CD4-positive, alpha-beta T cell treated with Interleukin-2 at 100 ng/mL for 4 hours (primary cell): ENCODE measurements at places on chromosomes 7 and 10.

GRCh38 chr10:18500576-18500975, 150.8 kb downstream of the NSUN6 start:
- DNase-seq: no peak

DNA sequence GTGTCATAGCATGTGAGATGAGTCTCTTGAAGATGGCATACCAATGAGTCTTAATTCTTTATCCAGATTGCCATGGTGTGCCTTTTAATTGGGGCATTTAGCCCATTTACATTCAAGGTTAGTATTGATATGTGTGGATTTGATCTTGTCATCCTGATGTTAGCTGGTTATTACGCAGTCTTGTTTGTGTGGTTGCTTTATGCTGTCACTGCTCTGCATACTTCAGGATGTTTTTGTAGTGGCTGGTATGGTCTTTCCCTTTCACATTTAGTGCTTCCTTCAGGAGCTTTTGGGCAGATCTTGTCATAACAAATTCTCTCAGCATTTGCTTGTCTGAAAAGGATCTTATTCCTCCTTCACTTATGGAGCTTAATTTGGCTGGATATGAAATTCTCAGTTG, 16.5 kb downstream of the FAM25A start:
- no peak for DNase-seq

GRCh38 chr7:151694828-151695580, 175.3 kb upstream of the RHEB start:
- no peak for DNase-seq

DNA sequence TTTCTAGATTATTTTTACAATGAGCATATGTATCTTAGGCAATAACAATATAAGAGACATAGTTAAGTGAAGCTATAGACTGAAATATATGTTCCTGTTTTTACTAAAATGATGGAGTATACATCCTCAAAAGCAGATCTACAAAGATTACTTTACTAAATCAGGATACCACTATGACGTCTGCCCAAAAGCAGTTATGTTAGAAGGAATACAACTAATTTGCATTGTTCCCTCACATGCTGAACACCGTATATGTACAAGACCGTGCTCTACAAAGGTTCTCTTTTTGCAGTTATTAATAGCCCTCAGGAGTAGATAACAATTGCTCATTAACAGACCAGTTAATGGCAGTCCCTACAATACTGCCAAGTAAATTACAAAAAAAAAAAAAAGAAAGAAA, 137.5 kb downstream of the CD36 start:
- DNase-seq: no peak

- no peak for DNase-seq
Measured at GRCh38 chr7:72213081-72213480, 199.1 kb downstream of the CALN1 start.

GRCh38 chr7:81111781-81112540, 193.1 kb upstream of the SEMA3C start:
- DNase-seq: no peak

- no peak for DNase-seq
Measured at GRCh38 chr7:2821161-2821841, 22.8 kb downstream of the GNA12 start.

- DNase-seq: no peak
Measured at GRCh38 chr10:5525561-5526341, 990 bp downstream of the CALML3 start.

DNA sequence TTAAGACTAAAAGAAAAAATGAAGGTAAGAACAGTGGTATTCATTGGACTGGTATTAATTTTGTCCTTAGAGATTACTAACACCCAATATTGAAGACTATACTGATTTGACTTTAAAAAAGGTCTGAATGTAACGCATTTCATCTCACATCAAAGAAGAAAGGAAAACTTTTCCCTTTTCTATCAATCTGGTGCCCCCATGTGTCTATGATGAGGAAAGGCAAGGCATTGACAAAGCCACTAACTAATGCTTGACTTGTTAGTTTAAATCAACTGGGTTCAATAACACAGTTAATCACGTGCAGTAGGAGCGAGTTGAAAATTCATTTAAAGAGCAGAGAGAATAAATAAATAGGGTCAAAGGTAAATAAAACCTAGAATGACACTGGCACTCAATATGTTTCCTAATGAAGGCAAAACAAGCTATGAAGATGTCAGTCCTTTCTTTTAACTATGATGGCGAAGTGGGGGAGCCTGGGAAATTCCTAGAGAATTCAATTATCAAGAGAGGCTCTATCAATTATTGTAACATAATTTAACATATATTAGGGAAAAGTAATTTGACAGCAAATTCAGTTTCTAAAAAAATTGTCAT, 180.9 kb downstream of the ANK3 start:
- peak; percentile 7 for DNase-seq

DNA sequence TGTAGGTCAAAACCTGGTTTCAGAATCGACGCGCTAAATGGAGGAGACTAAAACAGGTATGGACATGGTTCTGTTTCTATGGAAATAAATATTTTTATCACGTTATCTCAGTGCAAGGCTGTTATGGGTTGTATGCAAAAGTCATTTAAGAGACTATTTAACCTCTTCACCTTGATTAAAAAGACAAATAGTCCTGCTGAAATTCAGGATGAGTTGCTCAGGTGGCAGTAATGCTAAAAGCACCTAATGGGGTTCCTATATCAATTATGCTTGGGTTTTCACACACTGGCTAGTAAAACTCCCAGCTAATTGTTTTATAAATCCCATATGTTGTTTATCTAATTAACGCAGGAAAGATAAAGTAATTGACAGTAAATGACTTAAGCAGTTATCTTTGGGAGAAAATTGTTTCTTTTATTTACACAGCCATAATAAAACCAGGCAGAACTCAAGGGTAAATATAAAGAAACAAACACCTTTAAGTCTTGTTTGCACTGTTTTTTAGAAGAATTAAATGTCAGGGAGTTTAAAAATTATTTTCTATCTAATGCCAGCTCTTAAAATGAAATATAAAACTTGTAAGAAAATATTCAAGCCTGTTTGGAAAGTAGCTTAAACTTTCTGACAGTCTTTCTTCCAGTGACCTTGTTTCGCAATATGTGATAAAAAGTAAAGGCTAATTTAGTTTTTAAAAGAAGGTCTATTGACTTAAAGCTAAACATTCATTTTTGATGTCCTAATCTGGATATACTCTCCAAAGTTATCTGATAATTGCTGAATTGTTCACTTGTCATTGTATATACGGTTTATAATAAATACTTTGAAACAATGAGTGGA, 3.2 kb downstream of the HHEX start:
- no peak for DNase-seq

DNA sequence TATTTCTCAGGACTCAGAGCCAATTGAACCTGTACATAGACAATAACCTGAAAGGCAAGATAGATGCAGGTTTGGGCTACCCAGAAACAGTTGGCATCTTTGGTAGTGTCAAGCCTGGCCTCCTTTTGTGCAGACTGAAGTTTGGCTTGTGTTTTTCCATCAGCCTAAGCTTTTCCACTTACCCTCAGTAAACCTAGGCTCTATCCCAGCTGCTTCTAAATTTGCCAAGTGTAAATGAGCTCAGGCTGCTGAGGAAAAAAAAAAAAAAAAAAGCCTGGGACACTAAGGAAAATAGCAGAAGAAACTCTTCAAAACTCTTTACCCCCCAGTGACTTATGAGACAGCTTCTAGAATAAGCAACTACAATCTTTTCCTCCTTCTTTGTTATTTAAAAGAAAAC, 316.3 kb upstream of the SORCS1 start:
- DNase-seq: no peak

GRCh38 chr10:43156590-43157341, 18.5 kb downstream of the CSGALNACT2 start:
- DNase-seq: no peak

- no peak for DNase-seq
Measured at GRCh38 chr7:47553309-47553708, 28.6 kb downstream of the TNS3 start.

GRCh38 chr7:80478683-80479082, 33.2 kb downstream of the GNAT3 start:
- no peak for DNase-seq

DNA sequence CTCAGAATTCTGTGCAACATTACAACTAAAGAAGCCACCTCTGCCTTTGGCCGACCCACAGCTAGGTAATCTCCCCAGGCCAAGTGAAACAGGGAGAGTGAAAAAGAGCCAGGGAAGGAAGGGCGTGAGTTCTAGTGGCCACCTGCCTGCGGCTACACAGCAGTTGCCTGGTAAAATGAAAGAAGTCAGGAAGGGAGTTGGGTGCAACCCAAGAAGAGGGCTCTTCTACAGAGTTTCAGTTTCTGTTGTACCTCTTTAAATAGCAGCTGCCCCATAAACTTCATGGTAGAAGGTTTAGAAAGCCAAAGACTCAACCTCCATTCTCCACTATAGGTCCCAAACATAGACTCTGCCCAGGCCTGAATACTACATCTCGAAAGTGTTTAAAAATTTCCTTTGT, 76.2 kb upstream of the TMEM168 start:
- no peak for DNase-seq

GRCh38 chr10:48627984-48628609, 23.2 kb upstream of the ARHGAP22 start:
- no peak for DNase-seq

DNA sequence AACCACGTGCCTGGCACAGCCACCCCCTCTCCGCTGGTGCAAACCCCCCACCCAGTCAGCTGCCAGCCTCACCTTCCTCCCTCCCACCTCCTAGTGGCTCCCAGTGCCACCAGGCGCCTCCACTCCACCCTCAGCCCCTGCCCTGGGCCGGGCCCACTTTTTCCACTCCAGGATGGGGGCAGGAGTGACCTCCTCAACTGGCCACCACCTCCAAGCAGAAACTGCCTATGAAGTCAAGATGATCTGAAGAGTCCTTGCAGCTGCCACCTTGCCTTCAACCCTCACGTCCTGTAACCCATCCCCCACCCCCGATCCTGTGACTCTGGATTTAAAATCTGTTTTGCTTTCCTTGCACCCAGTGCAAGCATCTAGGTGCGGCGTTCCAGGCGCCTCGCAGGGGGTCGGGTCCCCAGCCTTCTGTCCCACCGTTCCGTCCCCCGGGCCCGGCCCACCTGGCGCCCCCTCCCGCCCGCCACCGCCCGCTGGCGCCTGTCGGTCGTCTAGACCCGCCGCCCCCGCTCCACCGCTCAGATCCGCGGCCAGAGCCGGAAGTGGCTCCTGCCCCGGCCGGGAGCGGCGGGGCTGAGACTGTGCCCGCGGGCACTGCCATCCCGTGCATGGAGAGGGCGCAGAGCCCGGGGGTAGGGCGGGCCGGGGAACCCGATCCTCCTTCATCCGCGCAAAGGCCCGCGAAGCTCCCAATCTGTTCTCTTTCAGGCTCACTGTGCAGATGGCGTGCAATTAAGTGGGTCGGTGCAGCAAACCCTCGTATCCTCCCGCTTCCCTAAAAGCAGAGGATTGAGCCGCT, 51.2 kb upstream of the GTF2I start:
- DNase-seq: peak; percentile 20

DNA sequence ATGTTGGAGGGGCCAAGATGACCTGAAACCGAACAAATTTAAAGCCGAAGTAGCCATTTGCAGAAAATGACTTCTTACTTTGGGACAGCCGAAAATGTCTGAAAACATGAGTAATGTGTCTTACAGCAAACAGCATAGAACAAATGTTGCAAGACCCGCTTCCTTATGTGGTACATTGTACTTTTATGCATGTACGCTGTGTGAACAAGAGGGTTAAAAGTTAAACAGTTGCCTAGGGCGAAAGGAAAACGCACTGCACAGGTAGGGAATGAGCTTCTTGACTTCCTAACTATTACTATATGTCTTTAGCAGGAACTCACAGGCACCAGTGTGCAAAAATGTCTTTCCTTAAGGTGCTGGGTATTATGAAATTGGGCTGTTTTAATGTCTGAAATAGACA, 303.5 kb upstream of the MGMT start:
- no peak for DNase-seq

GRCh38 chr10:92830478-92831389, 17.6 kb upstream of the EXOC6 start:
- DNase-seq: peak; percentile 2

DNA sequence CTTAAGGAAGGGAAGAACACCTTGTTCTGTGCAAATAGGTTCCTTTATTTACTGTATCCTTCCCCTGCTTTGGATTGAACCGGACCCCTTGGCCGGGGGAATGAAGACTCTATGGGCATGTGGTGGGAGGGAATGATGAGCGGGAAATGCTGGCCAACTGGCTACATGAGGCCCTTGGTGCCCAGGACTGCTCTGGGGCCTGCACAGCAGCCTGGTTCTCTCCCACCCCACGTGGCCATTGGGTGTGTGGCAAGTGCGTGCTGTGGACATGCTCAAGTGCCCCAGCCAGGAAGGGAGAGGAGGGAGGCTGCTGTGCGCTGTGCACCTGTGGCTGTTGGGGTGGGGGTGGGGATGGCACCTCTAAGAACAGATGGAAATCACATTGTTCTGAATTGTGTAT, 917.0 kb upstream of the GHITM start:
- no peak for DNase-seq

- DNase-seq: no peak
Measured at GRCh38 chr10:32065856-32066255, 9.6 kb upstream of the KIF5B start.

DNA sequence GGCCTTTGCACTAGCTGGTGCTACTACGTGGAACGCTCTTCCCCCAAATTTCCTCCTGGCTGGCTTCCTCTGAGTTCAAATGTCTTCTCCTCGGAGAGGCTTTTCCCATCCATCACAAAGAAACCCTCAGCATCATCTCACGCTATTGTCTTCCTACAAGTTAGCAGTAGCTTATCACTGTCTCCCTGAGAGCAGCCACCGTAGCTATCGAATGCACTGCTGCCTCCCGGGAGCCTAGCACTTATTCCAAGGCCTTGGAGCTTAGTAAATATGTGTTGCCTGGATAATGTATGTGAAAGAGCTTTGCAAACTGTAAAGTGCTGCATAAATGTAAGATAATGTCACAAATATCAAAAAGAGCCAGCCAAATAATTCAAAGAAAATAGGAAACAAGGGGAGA, 124.4 kb downstream of the KCNMA1 start:
- no peak for DNase-seq

DNA sequence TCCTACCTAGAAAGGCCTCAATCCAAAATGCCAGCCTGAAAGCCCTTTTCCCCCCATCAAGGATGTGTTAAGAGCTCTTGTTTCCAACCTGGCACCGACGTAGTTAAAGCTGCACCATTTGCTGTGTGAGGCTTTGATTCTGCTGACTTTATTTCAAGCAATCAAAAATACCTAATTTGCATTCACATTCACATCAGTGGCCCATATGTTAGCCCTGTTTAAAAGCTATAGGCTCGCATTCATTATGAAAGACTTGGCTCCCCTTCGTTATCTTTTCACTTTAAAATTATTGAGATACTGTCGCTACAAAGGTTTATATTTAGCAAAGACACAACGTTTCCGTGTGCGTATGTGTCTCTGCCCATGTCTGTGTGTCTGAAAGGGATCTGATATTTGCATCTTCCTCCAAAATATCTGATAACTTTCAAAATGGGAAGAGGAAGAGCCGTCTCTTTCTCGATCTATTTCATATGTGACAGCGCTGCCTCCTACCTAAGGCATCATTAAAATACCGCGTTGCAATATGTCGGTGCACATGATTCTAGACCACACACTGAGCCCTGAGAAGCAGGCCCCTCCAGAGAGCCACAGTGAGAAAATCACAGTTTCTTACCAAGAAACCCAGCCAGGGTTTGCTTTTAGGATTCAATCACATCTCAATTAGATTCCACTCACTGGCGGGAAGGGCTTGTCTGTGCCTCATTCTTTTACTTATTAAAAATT, 57.1 kb upstream of the ITPRID1 start:
- no peak for DNase-seq
